T-cell (primary cell): ENCODE measurements at places on chromosomes 6 and 20.
A peak's percentile ranks its signal among the peaks of the same experiment; 100 is the strongest.

DNA sequence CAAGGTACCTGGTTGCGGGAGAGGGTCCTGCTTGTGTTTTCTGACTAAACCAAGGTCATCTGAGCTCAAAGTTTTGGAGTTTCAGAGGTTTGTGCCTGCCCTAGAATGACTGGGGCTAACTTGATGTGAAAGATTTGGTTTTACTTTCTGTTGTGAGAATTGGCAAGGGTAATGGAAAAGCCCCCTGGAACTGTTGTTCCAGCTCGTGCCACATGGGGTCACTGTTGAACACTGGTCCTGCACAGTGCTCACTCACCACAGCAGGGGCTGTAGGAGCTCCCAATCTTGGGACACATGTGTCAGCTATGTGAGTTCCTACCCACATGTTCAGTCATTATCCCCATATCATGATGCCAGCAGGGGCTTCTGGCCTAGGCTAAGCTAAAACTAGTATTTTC, 6.5 kb downstream of the TGM6 start:
- no peaks in the 10 kb centered on the region for H3K36me3 ChIP-seq
- H3K4me1 ChIP-seq, result no peaks in the 10 kb centered on the region
- no peak overlapping the region for H3K4me3 ChIP-seq
- H3K27ac ChIP-seq, result no peak overlapping the region
- peaks cover 1% of the 10 kb centered on the region for H3K27me3 ChIP-seq

- H3K36me3 ChIP-seq, result no peaks in the 10 kb centered on the region
- no peaks in the 10 kb centered on the region for H3K4me1 ChIP-seq
- DNase-seq, result peak; percentile 45
- H3K4me3 ChIP-seq, result peak within 1 kb of the TSS; percentile 58
- no peak within 1 kb of the TSS for H3K27ac ChIP-seq
These were observed at the start of gene SLC4A11 for GRCh38 chr20:3239026-3239866. Gene SLC4A11 (minus strand): TSS chr20:3239190. CDS start chr20:3239137, 53 bp downstream.

- H3K4me3 ChIP-seq, result no peak overlapping the region
- no peak overlapping the region for H3K27ac ChIP-seq
- H3K36me3 ChIP-seq, result no peaks in the 10 kb centered on the region
- H3K4me1 ChIP-seq, result no peaks in the 10 kb centered on the region
- H3K27me3 ChIP-seq, result no peaks in the 10 kb centered on the region
These were observed 88.6 kb downstream of the WASF1 start for GRCh38 chr6:110090876-110091275.

- H3K4me1 ChIP-seq, result no peaks in the 10 kb centered on the region
- no peaks in the 10 kb centered on the region for H3K27me3 ChIP-seq
- no peaks in the 10 kb centered on the region for H3K36me3 ChIP-seq
- H3K27ac ChIP-seq, result no peak overlapping the region
- H3K4me3 ChIP-seq, result no peak overlapping the region
These were observed 120.0 kb downstream of the GRM4 start for GRCh38 chr6:34025861-34026260.

- H3K27me3 ChIP-seq, result no peaks in the 10 kb centered on the region
- no peaks in the 10 kb centered on the region for H3K36me3 ChIP-seq
- peak within 1 kb of the TSS; percentile 59 for H3K4me3 ChIP-seq
- H3K4me1 ChIP-seq, result peaks cover 7% of the 10 kb centered on the region
- DNase-seq, result no peak
These were observed at the start of gene PTK6 for GRCh38 chr20:63536997-63537524. Gene PTK6 (minus strand): TSS chr20:63537376. CDS start chr20:63537314, 62 bp downstream.

GRCh38 chr20:50632236-50632635, 59.1 kb downstream of the RIPOR3 start:
- no peak for DNase-seq
- H3K27me3 ChIP-seq, result no peaks in the 10 kb centered on the region
- H3K4me3 ChIP-seq, result no peak overlapping the region
- no peaks in the 10 kb centered on the region for H3K36me3 ChIP-seq
- no peak overlapping the region for H3K27ac ChIP-seq

- no peak for DNase-seq
- H3K4me3 ChIP-seq, result no peak overlapping the region
- no peaks in the 10 kb centered on the region for H3K4me1 ChIP-seq
These were observed 75.7 kb downstream of the REPS1 start for GRCh38 chr6:138912308-138912707.

DNA sequence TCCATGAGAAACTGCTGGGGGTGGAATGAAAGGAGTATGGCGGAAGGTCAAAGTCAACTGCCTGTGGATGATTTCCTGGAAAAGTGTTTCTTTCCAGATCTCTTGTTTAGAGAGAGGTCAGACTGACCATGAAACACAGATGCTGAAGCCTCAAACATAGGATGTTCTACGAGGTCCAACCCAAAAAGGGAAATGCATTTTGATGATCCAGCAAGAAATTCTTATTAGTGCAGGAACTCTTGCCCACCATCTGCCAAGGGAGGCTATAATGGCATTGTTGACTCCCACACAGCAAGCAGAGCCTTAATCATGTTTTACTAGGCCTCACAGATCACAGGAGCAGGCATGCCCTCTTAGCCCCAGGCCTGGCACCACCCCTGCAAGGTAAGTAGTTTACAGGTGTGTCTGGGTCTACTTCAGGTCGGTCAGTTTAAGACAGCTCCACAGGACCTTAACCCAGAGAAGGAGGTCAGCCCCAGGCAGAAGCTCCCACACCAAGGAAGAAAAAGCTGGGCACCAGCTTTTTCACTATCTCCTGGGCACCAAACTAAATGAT, 67.6 kb upstream of the CNKSR3 start:
- no peak overlapping the region for H3K27ac ChIP-seq
- H3K4me1 ChIP-seq, result no peaks in the 10 kb centered on the region
- H3K36me3 ChIP-seq, result no peaks in the 10 kb centered on the region
- no peaks in the 10 kb centered on the region for H3K27me3 ChIP-seq
- H3K4me3 ChIP-seq, result no peak overlapping the region

DNA sequence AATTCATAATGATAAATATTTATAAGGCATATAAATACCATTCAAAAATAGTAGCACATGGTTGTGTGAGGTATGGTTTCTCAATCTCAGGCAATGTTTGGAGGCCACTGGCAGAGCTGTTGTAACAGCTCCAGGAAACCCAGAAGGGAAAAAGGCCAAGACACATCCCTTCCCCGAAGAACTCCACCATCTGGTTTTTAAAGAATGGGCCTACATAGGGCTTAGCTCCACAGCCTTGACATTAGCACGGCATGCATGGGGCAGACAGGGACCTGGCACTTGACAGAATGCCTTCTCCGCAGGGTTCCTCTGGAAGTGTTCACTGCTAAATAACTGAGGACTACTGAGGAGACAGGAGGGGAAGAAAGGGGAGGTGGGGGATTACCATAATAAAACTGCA, 16.1 kb upstream of the FOXO3 start:
- H3K36me3 ChIP-seq, result no peaks in the 10 kb centered on the region
- no peaks in the 10 kb centered on the region for H3K27me3 ChIP-seq
- peaks cover 22% of the 10 kb centered on the region for H3K4me1 ChIP-seq
- H3K4me3 ChIP-seq, result no peak overlapping the region
- no peak overlapping the region for H3K27ac ChIP-seq

GRCh38 chr6:113464536-113464935, 392.6 kb upstream of the MARCKS start:
- no peaks in the 10 kb centered on the region for H3K4me1 ChIP-seq

DNA sequence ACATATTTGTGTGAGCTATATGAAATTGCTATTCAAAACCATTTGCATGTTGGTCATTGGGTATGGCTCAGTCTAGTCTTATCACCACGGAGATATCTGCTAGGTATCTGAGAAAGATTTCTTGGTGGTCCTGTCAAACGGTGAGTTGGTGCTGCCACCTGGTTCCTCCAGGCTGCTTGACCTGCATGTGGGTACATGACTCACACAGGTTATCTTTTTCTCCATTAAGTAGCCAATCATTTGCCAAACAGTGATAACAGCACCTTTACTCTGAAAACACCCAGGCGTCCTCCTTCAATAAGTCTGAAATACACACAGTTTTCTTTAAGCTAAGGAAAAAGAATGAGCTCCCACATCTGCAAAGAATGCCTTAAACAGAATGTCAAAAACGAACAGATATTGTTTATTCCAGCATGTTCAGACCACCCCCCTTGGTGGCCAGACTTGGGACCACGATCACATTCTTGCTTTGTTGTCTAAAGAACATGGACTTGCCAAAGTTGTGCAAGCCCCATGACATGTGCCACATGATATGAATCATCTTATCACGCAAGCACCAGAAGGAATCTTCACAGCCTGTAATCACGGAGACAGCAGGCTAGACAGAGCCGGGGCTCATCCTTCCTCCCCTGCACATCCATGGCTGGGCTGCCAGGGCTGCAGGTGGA, 200.7 kb upstream of the THBS2 start:
- no peaks in the 10 kb centered on the region for H3K4me1 ChIP-seq
- no peaks in the 10 kb centered on the region for H3K27me3 ChIP-seq
- no peaks in the 10 kb centered on the region for H3K36me3 ChIP-seq
- no peak for DNase-seq

DNA sequence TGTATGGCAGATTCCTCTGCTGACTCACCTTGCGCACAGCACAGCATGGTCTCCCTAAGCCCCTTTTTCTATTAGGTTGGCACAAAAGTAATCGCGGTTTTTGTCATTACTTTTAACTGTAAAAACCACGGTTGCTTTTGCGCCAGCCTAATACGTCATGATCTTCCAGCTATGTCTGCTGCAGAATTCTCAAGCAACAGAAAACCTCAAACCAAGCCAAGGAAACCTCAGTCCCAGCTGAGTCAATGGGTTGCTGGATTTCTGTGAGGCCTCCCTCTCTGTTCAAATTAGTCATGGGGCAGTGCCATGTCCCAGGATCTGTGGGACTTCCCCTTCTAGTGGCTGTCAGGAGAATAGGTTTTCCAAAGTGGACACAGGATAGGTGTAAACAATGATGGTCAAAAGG, 15.7 kb upstream of the ENPP1 start:
- H3K27ac ChIP-seq, result no peak overlapping the region
- DNase-seq, result no peak
- no peaks in the 10 kb centered on the region for H3K4me1 ChIP-seq
- no peak overlapping the region for H3K4me3 ChIP-seq
- peaks cover 2% of the 10 kb centered on the region for H3K27me3 ChIP-seq
- no peaks in the 10 kb centered on the region for H3K36me3 ChIP-seq

GRCh38 chr20:49909499-49910339, 5.6 kb downstream of the SPATA2 start:
- DNase-seq, result no peak
- no peak overlapping the region for H3K4me3 ChIP-seq
- H3K4me1 ChIP-seq, result peaks cover 17% of the 10 kb centered on the region
- no peak overlapping the region for H3K27ac ChIP-seq

DNA sequence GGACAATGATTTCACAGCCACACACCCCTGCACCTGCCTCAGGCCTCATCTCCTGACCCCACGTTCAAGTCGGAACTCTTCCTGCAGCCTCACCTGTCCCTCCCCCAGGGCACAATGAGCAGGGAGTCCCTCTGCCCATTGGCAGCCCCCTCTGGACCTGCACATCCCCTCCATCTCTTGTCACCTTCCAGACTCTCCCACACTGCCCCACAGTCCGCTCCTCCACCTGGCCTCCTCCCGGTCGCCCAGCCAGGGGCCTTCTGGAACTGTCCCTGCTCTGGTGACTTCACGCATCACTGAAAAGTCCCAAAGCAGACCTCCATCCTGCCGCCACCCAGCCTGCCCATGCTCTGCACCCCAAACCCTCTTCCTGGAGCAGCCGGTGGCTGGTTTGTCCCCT, 4.7 kb downstream of the CTSZ start:
- H3K36me3 ChIP-seq, result peaks cover 3% of the 10 kb centered on the region
- no peak for DNase-seq
- no peak overlapping the region for H3K27ac ChIP-seq
- H3K4me3 ChIP-seq, result no peak overlapping the region
- no peaks in the 10 kb centered on the region for H3K27me3 ChIP-seq

DNA sequence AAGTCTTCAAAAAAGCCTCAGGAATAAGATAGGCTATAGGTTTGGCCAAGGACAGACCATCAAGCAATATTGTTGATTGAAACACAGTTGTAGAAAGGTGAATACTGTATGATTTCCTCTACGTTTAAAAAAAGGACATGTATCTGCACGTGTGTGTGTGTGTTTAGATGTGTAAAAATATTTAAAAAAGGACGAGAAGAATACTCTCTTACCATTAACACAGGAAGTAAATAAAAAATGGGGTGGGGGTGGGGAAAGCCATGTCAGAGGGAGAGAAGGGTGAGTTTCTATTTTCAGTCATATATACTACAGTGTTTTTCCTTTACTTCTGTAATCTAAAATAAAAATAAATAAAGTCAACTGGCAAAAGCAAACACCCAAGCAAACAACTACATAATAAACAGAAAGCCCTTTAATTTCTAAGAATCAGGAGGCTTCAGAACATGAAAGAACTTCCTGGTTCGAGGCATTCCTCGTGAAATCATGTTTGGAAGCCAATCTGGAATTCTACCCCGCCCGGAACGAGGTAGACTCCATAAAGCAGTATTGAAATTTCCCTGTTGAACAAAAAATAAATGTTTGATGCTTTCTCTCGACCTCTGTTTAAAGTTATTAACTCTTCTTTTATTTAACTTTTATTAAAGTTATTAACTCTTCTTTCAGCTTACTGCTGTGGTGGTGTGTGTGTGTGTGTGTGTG, 158.1 kb upstream of the ZNF217 start:
- H3K4me3 ChIP-seq, result no peak overlapping the region
- no peaks in the 10 kb centered on the region for H3K27me3 ChIP-seq
- H3K27ac ChIP-seq, result peak overlapping the region; percentile 87
- DNase-seq, result no peak
- no peaks in the 10 kb centered on the region for H3K36me3 ChIP-seq
- H3K4me1 ChIP-seq, result peaks cover 71% of the 10 kb centered on the region

DNA sequence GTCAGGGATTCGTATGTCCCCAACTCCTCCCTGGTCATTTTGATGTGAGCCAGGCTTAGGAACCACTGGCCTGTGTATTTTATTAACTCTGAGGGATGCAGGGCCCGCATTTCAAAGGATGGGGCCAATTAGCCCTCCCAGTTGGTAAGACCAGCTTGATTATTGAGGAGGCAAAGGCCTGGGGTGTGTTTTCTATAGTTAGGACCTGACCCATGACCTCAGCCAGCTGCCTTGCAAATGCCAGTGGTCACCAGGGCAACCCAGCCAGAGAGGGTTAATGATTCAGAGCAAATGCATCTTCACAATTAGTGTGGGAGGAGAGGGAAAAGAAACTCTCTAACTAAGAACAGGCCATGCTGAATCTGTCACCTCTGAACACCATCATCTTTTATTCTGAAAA, 835.4 kb downstream of the MAFB start:
- DNase-seq, result no peak
- no peak overlapping the region for H3K27ac ChIP-seq
- no peaks in the 10 kb centered on the region for H3K4me1 ChIP-seq
- no peak overlapping the region for H3K4me3 ChIP-seq

GRCh38 chr20:23917024-23917725, 37.6 kb upstream of the CST5 start:
- H3K27ac ChIP-seq, result no peak overlapping the region
- H3K27me3 ChIP-seq, result no peaks in the 10 kb centered on the region
- DNase-seq, result no peak
- H3K4me3 ChIP-seq, result no peak overlapping the region
- H3K4me1 ChIP-seq, result peaks cover 35% of the 10 kb centered on the region
- H3K36me3 ChIP-seq, result no peaks in the 10 kb centered on the region

- no peaks in the 10 kb centered on the region for H3K27me3 ChIP-seq
- no peak overlapping the region for H3K4me3 ChIP-seq
- no peak overlapping the region for H3K27ac ChIP-seq
- H3K4me1 ChIP-seq, result no peaks in the 10 kb centered on the region
- DNase-seq, result no peak
These were observed 49.3 kb downstream of the FAM50B start for GRCh38 chr6:3898265-3898994.

GRCh38 chr6:142900227-142900971, 44.6 kb downstream of the HIVEP2 start:
- peaks cover 47% of the 10 kb centered on the region for H3K4me1 ChIP-seq
- DNase-seq, result peak; percentile 63
- H3K36me3 ChIP-seq, result no peaks in the 10 kb centered on the region
- peak overlapping the region; percentile 97 for H3K27ac ChIP-seq
- H3K27me3 ChIP-seq, result no peaks in the 10 kb centered on the region
